CD4-positive, alpha-beta T cell treated with Interleukin-4 for 1 hour (primary cell): ENCODE measurements at places on chromosomes 1 and 21.

GRCh38 chr1:89669441-89669840, 36.5 kb downstream of the LRRC8C start:
- DNase-seq = no peak

DNA sequence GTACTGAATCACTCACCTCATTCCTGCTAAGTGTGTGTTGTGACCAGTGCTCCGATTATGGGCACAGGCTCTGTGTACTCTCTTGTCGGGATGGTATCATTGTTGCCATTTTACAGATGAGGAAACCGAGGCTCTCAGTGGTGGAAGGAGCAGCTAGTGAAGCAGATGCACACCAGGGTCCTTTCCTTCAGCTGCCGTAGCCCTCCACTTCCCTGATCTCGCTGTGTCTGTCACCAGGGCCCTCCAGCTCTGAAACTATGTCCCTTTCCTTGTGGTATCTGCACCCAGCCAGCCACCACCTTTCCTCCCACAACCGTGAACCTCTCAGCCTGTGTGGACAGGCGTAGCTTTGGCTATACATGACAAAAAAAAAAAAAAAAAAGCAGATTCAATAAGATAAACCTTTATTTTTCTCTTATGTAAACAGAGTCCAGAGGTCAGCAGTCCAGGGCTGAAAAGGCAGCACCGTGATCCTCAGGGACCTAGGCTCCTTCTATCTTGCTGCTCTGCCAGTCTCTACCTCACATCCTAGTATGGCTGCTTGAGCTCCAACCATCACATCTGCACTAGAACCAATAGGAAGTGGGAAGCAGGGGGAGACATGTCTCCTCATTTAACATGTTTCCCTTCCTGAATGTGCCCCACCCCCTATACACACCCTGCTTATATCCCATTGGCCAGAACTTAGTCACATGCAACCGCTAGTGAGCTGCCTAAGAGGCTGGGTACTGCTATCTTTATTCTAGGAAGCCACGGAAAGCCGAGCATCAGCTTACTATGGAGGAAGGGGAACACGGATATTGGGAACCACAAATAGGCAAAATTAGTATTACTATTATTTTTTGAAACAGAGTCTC, 44.3 kb downstream of the TMEM51 start:
- DNase-seq = no peak

- DNase-seq = peak; percentile 63
Measured at GRCh38 chr21:42460391-42461184, 35.4 kb downstream of the RSPH1 start.

DNA sequence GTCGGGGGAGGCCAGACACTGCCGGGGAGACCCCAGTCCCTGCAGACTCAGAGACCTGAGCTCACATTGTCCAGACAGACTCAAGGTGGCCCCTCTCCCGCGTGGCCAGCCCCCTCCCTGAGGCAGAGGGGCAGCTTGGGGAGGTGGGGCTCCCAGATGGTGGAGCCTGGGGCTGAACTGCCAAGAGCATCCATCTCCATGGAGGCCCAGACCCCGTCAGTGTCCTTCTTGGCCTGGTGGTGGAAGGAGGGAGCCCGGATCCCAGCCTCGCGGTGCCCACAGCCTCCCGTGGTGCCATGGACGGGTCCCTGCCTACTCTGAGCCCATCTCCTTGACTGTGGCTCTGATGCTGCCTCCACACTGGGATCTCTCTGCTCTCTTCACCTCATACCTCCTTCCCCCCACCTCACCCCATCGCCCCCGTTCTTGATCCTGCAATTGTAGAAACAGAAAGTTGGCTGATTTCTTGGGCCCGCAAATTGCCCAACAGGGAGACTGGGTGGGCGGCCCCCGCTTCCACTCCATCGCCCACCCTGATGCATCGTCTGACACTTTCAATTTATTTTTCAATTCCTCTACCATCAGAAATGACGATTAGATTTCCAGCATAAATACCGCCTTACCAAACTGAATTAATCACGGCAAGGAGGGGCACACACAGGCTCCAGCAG, 348.9 kb downstream of the MATN1 start:
- DNase-seq = peak; percentile 0

GRCh38 chr1:234231061-234231892, 142.0 kb upstream of the COA6 start:
- no peak for DNase-seq

GRCh38 chr1:27885621-27886352, 13.4 kb downstream of the THEMIS2 start:
- peak; percentile 62 for DNase-seq

GRCh38 chr21:32256873-32257620, 21.8 kb downstream of the MIS18A start:
- no peak for DNase-seq

DNA sequence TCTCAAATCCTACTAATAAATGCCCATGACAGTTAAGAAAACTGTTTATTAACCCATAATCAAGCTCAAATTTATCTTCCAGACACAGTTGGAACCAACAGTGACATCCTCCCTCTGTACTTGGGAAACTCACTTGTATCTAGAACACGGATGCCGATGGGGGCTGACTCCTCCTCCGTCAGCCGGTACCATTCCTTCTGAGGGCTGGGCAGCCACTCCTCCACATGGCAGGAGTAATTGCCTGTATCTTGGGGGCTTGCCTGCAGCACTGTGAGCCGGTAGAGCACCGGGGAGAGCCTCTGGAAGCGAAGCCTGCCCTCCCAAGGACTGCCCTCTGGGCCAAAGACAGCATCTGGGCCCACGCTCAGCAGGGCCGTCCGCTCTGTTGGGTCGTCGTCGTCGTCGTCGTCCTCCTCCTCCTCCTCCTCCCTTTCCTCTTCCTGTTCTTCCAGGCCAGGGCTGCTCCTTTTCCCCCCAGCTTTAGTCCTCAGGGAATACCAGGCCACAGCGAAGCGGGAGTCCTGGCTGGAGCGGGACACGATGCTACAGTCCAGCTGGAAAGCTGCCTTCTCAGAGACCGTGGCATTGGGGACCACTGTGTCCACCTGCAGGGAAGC, 8.5 kb upstream of the CD58 start:
- no peak for DNase-seq

GRCh38 chr1:119336848-119337247, 31.7 kb upstream of the HAO2 start:
- DNase-seq = no peak

DNA sequence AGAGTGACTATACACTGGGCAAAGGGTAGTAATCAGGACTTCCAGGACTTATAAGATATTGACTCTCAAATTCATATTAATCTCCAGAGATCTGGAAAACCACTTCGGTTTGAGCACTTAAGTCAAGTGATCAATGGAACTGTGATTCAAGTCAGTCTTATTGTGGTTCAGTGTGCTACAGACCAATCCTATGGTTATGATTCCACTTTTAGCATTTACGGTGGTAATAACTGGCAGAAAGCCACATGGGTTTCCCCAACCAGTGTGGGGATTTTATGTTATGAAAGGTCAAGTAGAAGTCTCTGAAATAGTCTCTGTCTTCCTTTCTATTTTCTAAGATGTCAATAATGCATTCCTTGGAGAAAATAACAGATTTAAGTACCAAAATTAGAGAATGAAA, 151.3 kb upstream of the NEGR1 start:
- no peak for DNase-seq

- DNase-seq = no peak
Measured at GRCh38 chr1:2638466-2639115, 5.8 kb upstream of the MMEL1 start.

GRCh38 chr1:24101796-24102586, 9.9 kb downstream of the MYOM3 start:
- DNase-seq = no peak

GRCh38 chr1:12158357-12159092, 8.3 kb upstream of the TNFRSF1B start:
- no peak for DNase-seq

DNA sequence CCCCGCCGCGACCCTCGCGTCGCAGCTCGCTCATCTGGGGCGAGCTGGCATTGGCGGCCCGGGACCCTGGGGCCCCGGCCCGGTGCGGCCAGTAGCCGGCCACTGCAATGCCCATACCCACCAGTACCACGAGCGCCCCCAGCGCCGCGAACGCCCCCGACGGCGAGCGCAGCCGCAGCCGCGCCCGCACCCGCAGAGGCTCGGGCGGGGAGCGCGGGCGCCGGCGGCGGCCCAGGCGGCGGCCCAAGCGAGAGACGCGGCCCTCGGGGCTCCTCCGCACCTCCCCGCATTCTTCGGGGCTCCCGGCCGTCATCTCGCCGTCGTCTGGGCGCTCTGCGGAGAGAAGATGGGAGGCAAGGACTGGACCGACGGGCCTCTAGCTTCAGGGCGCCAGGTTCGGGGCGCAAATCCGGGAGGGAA, 2.2 kb downstream of the TMEM200B start:
- no peak for DNase-seq

GRCh38 chr1:114455102-114455785, 55.8 kb downstream of the TRIM33 start:
- no peak for DNase-seq

- DNase-seq = no peak
Measured at GRCh38 chr1:28416509-28417194, 47.1 kb downstream of the PHACTR4 start.

GRCh38 chr1:76833856-76834255, 33.4 kb upstream of the ST6GALNAC5 start:
- DNase-seq = no peak

- DNase-seq = no peak
Measured at GRCh38 chr1:58090640-58091039, 455.9 kb downstream of the OMA1 start.

- no peak for DNase-seq
Measured at GRCh38 chr1:58739856-58740466, 40.1 kb upstream of the MYSM1 start.

GRCh38 chr1:172613294-172613693, 45.6 kb upstream of the FASLG start:
- DNase-seq = no peak

GRCh38 chr1:19120070-19120469, 90.0 kb downstream of the UBR4 start:
- DNase-seq = no peak

DNA sequence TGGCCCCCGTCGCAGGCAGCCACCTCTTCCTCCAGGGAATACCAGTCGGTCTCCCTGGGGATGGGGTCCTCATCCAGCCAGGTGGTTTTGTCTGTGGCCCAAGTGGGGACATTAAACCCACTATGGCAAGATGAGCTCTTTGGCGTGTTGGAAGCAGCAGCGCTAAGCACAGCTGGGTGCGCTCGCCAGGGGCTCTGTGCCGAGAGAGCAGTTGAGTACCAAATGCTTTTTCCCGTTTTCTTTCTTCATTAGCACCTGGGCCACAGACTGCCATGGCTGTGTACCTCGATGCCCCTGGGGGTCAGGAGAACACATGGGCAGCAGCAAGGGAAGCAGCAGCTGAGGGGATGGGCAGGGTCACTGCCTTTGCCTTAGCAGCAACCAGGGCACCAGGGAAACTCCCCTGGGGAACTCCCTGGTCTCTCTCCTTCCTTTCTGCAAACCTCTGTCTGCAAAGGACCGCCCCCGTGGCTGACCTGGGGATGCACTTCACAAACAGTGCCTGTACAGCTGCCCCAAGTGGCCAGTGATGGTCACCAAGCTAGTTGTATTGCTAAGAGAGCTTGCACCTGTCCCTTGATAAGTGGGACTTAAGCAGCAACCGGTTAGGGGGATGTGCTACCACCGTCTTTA, 31.1 kb downstream of the EDARADD start:
- peak; percentile 41 for DNase-seq

DNA sequence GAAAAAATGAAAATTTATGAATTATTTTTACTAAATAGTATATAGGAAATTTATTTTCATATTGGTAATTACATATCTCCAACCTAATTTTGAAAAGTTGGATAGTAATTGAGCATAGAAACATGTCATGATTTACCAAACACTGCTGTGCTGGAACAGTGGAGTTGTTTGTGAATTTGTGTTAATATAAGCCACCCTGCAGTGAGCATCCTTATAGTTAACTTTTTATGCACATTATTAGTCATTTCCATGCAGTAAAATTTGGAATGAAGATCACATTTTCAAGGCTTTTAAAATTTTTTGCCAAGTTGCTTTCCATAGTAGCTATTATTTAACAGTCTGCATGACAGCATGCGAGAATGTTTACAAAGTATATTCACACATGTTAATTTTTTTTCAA, 78.3 kb downstream of the VPS26C start:
- no peak for DNase-seq

GRCh38 chr1:16375521-16376340, 8.7 kb downstream of the SZRD1 start:
- no peak for DNase-seq

DNA sequence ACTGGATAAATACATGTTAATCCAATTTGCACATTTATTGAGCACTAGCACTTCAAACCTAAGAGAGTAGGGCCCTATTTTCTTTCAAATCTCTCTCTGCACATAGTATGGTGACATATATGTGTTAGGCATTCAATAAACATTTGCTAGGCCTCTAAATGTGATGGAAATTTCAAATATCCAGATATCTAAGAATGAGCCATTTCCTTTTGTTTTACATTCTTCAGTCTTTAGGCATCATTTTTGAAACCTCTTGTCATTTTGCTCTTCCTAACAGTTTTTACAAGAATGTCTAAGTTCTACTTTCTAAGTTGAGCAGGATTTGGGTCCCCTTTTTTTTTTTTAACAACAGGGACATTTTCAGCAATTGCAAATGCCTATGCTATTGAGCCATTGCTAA, 395.7 kb upstream of the ST6GALNAC5 start:
- DNase-seq = no peak

GRCh38 chr1:3551290-3551678, 60.0 kb downstream of the MEGF6 start:
- no peak for DNase-seq

GRCh38 chr1:96721053-96721415, 550 bp upstream of the PTBP2 start:
- DNase-seq = no peak

GRCh38 chr1:3070309-3070643, 1.3 kb downstream of the PRDM16 start:
- no peak for DNase-seq

DNA sequence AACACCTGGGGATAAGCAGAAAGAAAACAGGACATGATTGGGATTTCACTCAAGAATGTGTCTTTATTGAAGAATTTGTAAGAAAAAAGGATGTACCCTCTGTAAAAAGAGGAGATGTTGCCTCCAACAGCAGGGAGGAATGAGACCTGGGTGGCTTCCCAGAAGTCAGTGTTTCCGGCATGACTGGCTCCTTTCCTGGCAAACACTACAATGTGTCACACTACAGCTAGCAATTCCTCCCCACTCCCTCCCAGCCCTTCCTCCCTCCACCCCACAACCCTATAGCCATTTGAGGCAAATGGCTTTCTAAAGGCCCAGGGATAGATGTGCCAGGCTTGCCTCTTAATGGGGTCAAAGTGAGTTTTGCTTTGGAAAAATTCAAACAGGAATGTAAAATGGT, 11.5 kb upstream of the COL8A2 start:
- DNase-seq = no peak

GRCh38 chr1:93995837-93996536, 86.8 kb upstream of the GCLM start:
- no peak for DNase-seq

DNA sequence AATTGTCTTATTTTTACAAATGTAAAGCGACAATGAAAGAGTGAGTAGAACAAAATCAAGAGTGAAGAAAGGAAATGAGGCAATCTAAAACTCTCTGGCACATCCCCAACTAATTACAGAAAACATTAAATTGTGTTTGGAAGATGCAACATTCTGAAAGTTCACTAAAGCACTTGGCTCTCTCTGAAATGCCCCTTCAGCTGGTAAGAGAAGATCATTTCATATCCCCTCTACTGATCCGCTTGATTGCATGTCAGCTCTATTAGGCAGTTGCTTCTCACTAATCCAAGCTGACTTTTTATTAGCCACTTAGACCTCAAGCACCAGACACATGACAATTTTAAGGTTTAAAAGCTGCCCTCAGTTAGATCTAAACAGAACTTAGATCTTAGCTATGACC, 262.8 kb upstream of the PRMT6 start:
- no peak for DNase-seq
